Transverse colon (tissue), 4 donors: ENCODE measurements at places on chromosomes 7 and 10.

GRCh38 chr7:12373580-12374263 is 29.9 kb downstream of the VWDE start:
- no peak for DNase-seq

DNA sequence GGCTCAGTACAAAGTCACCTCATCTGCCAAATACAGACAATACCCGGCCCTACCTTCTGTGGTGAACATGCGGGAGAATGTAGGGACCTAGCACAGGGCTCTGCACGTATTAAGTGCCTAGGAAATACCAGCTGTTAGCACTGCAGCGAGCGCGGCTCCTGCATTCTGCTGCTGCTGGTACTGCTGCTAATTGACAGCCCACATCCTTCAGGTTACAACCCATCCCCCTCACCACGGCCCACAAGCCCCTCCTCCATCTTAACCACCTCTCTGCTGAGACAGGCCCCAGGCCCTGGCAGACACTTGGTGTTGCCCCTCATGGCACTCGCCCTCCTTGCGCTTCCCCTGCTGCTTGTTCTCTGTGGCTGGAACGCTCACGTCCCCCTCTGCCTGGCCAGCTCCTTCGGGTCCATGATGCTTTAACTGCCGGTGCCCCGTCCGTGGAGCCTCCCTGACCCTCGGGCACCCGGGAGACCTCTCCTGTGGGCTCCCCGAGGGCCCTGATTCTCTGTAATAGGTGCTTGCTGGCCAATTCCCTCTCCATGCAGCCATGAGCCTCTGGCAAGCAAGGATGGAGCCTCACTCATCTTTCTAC is 53.3 kb upstream of the LOXL4 start:
- no peak for DNase-seq

DNA sequence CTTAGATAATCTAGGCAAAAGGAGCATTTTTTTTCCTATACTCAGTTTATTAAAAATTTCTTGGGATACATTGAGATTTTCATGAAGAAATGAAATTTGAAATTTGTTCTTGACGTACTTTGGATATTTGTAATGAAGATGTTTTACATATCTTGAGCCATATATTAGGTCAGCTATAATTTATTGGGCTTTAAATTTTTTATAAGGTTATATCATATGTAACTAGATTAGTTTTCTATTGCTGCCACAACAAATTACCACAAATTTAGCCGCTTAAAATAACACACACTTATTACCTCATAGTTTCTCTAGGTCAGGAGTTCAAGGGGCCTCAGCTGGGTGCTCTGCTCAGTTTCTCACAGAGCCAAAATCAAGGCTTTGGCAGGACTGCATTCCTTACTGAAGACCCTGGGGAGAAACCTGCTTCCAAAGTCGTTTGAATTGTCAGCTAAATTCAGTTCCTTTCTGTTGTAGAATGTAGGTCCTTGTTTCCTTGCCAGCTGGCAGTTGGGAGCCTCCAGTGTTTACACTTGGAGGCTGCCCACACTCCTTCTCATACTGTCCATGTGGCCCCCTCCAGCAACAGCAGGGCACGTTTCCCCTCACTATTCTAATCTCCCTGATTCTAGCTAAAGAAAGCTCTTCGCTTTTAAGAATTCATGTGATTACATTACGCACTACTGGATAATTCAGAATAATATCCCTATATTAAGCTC is 42.6 kb upstream of the DNAH11 start:
- DNase-seq = no peak

DNA sequence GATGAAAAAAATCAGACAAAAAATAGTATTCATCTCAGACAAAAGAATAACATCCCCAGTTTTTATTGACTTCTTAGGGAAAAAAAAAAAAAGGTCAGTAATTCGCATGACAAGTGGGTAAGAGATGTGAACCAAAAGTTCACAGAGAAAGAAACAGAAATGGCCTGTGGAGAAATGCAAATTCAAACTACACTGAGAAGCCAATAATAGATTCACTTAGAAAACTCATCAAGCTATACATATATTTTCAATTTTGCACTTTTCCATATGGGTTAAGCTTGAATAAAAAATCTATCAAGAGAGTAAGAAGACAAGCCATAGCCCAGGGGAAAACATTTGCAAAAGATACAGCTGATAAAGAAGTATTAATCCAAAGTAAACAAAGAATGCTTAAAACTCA is 28.0 kb downstream of the HERC4 start:
- DNase-seq = no peak

DNA sequence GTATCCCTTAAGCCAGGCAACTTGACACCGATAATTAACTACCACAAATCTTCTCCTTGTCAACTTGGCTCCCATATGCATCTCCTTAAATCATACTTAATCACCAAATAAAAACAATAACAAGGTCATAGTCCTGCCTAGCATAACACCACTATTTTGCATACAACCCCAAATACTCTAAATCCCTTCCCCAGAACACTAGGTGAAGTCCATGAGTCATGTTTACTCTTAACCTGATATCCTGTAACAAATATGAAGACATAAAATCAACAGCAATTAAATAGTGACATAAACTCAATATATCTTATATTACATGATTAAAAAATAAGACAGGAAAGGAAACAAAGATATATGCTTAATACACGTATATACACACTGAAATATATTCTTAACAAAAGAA is 362.0 kb downstream of the ETV1 start:
- DNase-seq = no peak

- no peak for DNase-seq
Measured at GRCh38 chr10:79898597-79899325, 50.1 kb downstream of the SFTPD start.

GRCh38 chr7:64515330-64515729 is 47.5 kb downstream of the ZNF680 start:
- no peak for DNase-seq

DNA sequence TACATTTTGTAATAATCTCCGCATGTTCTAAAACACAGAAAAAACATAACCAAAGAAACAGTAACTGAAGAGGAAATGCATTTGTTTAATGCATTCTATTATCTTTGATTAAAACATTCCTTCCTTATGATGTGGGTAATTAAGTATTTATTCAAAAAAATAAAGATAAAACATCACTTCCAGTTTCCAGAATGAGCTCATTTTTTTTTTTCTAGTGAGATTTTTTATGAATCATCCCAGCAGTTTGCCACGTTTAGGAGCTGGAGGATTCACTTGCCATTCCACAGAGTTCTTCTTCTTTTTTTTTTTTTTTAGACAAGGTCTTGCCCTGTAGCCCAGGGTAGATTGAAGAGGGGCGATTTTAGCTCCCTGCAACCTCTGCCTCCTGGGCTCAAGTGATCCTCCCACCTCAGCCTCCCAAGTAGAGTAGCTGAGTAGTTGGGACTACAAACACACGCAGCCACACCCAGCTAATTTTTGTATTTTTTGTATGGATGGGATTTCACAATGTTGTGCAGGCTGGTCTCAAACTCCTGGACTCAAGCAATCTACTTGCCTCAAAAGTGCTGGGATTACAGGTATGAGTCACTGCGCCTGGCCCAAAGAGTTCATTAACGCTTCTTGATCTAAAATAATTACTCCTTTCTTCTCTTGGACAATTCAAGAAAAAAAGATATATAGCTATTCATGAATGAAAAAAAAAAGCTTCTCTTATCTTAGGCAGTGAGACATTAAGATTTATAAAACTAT is 177.3 kb downstream of the DKK1 start:
- no peak for DNase-seq

- no peak for DNase-seq
Measured at GRCh38 chr7:33872870-33873269, 32.5 kb upstream of the BMPER start.

DNA sequence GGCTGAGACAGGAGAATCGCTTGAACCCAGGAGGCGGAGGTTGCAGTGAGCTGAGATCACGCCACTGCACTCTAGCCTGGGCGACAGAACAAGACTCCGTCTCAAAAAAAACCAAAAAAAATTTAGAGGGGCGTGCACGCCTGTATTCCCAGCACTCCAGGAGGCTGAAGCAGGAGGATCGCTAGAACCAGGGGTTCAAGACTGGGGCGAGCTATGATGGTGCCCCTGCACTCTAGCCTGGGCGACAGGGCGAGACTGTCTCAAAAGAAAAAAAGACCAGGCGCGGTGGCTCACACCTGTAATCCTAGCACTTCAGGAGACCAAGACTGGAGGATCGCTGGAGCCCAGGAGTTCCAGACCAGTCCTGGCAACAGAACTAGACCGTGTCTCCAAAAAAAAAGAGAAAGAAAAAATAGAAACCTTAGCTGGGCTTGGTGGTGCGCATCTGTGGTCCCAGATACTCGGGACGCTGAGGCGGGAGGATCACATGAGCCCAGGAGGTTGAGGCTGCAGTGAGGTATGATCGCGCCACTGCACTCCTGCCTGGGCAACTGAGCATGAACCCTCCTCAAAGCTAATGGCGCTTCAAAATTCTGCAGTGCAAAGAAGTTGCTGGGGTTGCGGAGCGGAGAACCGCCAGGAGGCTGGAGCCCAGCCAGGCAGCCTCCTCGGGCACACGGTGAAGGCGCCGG is 382 bp upstream of the MBLAC1 start:
- DNase-seq = no peak

GRCh38 chr7:99559175-99559915 is 903 bp downstream of the ZNF655 start:
- no peak for DNase-seq
